Left forelimb (tissue), 1 donor: ENCODE measurements at places on chromosomes 2 and 18.
A peak's percentile ranks its signal among the peaks of the same experiment; 100 is the strongest.

GRCh38 chr2:222504719-222505118, 80.4 kb downstream of the SGPP2 start:
- DNase-seq = no peak

GRCh38 chr2:128289439-128289838, 29.2 kb downstream of the HS6ST1 start:
- no peak for DNase-seq

- DNase-seq = no peak
Measured at GRCh38 chr18:21362831-21363230, 120.8 kb downstream of the GREB1L start.

GRCh38 chr2:233824373-233824772, 30.0 kb downstream of the HJURP start:
- DNase-seq = peak; percentile 14

DNA sequence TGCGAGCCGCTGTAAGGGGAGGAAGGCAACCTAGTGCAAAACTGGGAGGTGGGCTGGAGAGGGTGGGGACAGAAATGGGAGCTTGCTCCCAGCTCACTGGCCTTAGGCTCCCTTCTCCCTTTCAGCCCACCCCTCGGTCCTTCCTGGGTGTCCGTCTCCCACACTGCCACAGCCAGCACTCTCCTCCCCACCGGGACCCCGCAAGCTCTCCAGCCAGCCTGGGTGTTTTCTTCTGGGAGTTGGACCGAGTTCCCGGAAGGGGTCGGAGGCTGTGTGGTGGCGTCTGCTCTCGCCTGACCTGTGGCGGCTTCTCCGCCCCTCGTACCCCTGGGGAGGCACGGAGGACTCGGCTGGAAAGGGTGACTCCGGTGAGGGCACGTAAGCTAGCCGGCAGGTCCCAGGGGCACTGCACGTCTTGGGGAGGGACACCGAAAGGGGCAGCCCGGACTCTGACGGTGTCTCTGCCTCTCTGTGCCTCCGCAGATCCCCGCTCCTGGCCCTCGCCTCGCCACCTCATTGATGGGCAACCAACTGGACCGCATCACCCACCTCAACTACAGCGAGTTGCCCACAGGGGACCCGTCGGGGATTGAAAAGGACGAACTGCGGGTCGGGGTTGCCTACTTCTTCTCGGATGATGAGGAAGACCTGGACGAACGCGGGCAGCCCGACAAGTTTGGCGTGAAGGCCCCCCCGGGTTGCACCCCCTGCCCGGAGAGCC, 1.1 kb downstream of the LRATD1 start:
- no peak for DNase-seq
